ENCODE measurements at places on chromosomes 7 and 10. TPM values are rescaled to one million over a fixed set of nuclear protein-coding genes. Genes with fewer than 3 reads are reported as not detected.

GRCh38 chr10:50395851-50396250, 144.5 kb upstream of the ASAH2 start:
- DNase-seq = peak; percentile 63

- DNase-seq = no peak
These were observed 28.0 kb upstream of the RSU1 start for GRCh38 chr10:16845248-16845647.

GRCh38 chr7:114150689-114151088, 231.9 kb upstream of the PPP1R3A start:
- DNase-seq = no peak

GRCh38 chr7:83824214-83824613, 175.3 kb upstream of the SEMA3E start:
- no peak for DNase-seq

DNA sequence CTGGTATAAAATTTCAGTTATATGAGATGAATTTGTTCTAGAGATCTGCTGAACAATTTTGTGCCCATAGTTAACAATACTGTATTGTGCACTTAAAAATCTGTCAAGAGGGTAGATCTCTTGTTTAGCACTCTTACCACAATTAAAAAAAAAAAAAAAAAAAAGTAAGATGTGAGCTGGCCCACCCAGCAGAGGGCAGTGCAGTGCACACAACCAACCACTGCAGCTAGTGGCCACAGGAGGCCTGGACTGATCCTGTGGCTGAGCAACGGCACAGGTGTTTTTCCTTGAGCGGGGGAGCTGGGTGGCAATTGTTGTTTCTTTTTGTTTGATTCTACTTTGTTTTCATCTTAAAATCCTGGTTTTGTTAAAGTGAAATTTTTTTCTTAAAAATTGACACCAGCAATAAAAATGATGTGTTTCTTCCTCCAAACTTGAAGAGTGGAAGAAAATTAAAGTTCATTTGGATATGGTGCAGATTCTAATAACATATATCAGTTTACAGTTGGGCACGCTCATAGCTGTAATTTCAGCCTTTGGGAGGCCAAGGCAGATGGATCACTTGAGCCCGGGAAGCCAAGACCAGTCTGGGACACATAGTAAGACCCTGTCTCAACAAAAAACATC, 171.1 kb upstream of the TBX20 start:
- DNase-seq = peak; percentile 24

GRCh38 chr7:94040254-94040653, 36.1 kb upstream of the BET1 start:
- no peak for DNase-seq

- no peak for DNase-seq
These were observed 17.3 kb downstream of the VWDE start for GRCh38 chr7:12386313-12386740.

- DNase-seq = no peak
These were observed 22.1 kb upstream of the OPN4 start for GRCh38 chr10:86632009-86632800.

GRCh38 chr10:98382691-98383101, 32.3 kb downstream of the PYROXD2 start:
- DNase-seq = no peak

GRCh38 chr10:1061930-1062774, 6.0 kb downstream of the WDR37 start:
- no peak for DNase-seq

- peak; percentile 31 for DNase-seq
These were observed 56.0 kb downstream of the LGI1 start for GRCh38 chr10:93813507-93814465.

DNA sequence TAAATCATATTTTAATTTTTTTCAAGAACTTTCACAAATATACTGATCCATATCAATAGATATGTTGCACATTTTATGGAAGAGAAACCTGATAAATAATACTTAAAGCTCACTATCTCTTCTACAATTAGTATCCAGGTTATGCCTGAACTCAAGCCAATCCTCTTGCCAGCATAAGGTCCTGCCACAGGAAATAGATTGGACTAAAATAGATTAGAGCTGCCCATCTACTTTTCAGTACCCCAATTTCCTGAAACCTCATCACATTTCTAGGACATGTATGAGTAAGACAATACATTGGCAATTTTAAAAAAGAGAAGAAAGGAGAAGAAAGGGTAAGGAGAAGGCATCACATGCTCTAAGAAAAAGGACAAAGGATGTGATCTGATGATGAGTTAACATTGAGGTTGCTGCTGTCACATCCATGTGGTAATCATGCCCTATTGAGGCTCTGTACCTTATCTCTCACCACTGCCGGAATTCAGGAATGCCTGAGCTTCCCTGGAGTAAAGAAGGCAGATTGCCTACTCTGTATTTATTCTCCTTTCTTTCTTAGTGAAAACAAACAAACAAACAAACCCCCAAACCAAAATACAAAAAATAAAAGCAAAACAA, 199.7 kb downstream of the ANK3 start:
- no peak for DNase-seq

GRCh38 chr7:142542105-142542504, 207.2 kb upstream of the PRSS1 start:
- no peak for DNase-seq

DNA sequence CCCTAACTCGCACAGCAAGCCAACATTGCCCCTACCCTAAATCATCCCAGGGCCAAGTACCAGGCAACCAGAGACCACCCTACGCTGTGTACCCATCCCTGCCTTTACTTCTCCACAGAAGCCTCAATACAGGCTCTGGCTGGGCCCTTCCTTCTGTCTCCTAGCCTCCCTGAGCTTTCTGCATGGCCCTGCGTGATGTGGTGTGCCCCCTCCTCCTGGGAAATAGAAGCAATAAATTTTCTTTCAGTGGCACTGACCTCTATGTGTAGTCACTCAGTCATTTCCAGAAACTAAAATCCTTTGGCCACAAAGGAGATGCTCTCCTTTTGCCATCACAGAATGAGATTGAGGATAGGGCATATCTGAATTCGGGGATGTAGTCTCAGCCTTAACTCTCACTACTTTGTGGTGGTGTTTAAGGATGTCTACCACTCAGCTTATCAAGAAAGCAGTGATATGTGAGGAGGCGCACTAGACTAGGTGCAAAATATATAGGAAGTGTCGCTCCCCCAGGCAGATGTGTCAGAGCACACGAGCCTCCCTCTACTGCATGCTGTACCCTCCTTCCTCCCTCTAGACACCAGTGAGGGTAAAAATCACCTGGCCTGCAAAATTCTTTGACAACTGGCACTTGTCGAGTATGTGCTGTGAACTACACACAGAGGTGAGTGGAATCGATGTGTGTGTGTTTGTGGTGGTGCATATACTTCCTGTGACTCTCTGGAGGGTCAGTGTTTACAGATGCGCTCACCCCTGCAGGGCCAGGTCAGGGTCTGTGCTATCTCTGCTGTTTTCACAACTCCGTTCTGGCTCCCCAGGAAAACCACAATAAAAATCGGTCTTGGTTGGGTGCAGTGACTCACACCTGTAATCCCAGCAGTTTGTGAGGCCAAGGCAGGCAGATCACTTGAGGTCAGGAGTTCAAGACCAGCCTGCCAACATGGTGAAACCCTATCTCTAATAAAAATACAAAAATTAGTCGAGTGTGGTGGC, 825.9 kb upstream of the IGFBP3 start:
- DNase-seq = no peak

GRCh38 chr10:79379512-79380124, 32.3 kb downstream of the PPIF start:
- peak; percentile 2 for DNase-seq

DNA sequence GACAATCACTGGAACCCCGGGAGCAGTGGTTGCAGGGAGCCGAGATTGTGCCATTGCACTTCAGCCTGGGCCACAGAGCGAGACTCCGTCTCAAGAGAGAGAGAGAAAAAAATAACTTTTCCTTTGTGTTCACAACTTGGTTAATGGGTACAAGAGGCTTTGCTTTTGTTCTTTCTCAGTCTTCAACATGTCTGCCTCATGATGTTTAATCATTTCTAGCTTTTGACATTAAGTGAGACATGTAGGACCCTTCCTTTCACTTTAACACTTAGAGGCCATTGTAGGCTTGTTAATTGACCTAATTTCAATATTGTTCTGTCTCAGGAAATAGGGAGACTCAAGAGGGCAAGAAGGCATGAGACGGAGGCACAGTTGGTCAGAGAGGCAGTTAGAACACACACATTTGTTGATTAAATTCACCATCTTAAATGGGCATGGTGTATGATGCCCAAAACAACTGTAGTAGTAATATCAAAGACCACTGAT, 9.3 kb upstream of the CRCP start:
- DNase-seq = no peak

DNA sequence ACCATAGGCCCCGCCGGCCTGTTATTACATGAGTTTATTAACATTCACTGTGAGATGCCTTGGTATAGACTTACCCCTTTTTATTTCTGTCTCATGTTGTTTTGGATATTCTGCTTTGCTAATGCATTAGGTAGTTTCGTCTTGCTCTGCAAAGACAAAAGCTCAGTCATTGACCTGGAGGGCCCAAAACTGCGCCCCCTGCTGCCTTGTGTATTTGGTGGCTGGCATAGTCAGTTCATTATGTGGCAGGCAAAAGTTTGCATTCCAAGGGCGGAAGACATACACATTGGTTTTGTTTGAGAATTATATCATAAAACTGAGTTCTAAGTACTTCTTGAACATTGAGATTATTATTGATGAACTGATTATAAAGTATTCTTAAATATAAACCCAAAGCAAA, 372.5 kb downstream of the SDK1 start:
- DNase-seq = no peak

DNA sequence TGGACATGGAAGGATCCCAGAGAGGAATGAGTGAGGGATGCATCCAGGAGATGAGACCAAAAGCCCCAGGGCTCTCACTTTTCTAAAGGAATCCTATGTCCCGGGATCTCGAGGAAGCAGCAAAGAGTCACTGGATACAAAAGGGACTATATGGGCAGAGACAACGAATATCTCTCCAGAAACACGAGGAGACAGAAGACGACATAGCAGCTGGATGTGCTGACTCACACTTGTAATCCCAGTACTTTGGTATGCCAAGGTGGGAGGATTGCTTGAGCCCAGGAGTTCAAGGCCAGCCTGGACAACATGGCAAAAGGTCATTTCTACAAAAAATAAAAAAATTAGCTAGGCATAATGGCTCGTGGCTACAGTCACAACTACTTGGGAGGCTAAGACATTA, 24.7 kb upstream of the MSMB start:
- no peak for DNase-seq

- DNase-seq = no peak
These were observed 95.8 kb downstream of the CXCL12 start for GRCh38 chr10:44289125-44289524.

- DNase-seq = no peak
These were observed 462.7 kb downstream of the PHTF2 start for GRCh38 chr7:78261302-78261701.

GRCh38 chr10:12685261-12686058, 316.1 kb downstream of the CCDC3 start:
- DNase-seq = no peak

- DNase-seq = no peak
These were observed 476.9 kb downstream of the KCNMA1 start for GRCh38 chr10:77160679-77161078.

GRCh38 chr10:98472196-98472595, 25.5 kb upstream of the HPS1 start:
- no peak for DNase-seq

- no peak for DNase-seq
These were observed 82.9 kb downstream of the KIAA1549 start for GRCh38 chr7:138898255-138898654.

GRCh38 chr10:119333146-119333792, 125.9 kb downstream of the GRK5 start:
- DNase-seq = no peak

DNA sequence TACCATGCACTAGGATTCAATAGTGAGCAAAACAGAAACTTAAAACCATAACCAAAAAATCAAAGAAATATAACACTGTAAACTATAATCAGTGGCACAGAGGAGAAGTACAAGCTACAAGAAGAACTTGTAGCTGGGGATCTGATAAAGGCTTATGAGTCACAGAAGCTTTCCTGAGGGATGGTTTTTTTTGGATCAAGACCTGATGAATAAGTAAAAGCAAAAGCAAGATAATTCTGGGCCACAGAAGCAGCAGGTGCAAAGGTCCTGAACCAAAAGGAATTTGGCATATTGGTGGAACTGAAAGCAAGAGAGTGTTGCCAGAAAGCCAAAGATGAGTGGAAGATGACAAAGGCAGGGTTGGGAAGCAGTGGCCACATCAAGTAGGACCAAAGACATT, 37.4 kb upstream of the BET1 start:
- DNase-seq = no peak

DNA sequence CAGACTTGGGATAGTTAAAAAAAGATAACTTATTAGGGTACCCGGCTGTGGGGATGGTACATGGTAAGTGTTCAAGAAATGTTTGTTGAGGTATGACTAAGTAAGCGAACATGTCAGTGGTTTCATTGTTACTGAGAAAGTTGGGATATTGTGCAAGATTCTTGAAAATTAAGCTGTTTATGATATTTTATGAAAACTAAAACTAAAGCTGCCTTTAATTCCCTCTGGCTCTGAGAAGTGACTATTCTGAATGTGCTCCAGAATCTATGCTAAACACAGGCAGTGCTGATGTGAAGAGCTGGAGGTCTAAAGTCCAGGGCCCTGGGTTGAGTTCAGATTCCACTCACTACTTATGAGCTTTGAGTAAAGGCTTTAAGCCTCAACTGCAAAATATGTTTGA, 72.9 kb downstream of the AOAH start:
- DNase-seq = no peak

GRCh38 chr10:100786591-100786990, 41.2 kb downstream of the PAX2 start:
- no peak for DNase-seq

DNA sequence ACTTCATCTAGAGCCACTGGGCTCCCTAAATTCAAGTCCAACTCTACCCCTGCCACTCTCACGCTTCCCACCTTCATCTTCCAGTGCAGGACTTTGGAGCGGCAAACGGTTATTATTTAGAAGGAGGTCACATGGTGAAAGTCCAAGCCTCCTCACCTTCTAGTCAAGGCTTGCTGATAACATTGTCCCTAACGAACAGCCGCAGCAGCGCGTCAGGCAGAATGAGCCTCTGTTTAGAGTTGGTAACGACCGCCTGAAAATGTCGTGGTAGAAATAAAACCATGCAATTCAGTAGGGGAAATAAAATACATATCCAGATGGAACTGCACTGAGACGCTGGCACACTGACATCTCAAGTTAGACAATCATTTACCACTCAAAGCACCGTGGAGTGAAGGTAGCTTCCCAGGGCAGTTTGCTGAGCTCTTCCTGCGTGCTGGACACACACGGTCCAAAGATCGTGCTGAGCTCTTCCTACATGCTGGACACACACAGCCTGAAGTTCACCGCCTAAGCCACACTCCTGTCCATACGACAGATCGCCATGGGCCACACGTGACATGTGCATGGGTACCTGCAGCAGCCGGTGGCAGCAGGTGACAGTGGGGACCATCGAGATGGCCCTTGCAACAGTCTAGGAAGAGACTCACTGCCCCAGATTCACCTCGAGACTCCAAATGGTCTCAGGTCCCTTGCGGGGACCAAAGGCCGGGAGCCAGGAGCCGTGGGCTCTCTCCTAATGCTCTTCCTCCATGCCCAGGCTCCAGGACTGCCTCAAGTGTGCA, 323.5 kb downstream of the PTPRN2 start:
- DNase-seq = no peak

RHOBTB1 gene
- polyA plus RNA-seq = 0.41 TPM

SPDYE16 gene
- 0.23 TPM for polyA plus RNA-seq

PRPS1L1 gene
- not detected for polyA plus RNA-seq

DAGLB gene
- polyA plus RNA-seq = 15.2 TPM

EIF5AL1 gene
- 1.7 TPM for polyA plus RNA-seq

CTTNBP2 gene
- polyA plus RNA-seq = not detected

PILRA gene
- 364 TPM for polyA plus RNA-seq

NPC1L1 gene
- polyA plus RNA-seq = 0.04 TPM

CRPPA gene
- 0.03 TPM for polyA plus RNA-seq

GET4 gene
- 40.4 TPM for polyA plus RNA-seq

C7orf57 gene
- not detected for polyA plus RNA-seq

SVOPL gene
- not detected for polyA plus RNA-seq

HPS6 gene
- 3.8 TPM for polyA plus RNA-seq

All from CD14-positive monocyte (primary cell).